CD8-positive, alpha-beta T cell (primary cell): ENCODE measurements at places on chromosomes 2 and 18. TPM values are rescaled to one million over a fixed set of nuclear protein-coding genes. Genes with fewer than 3 reads are reported as not detected.

NYAP2 gene
- not detected for total RNA-seq

POLR1A gene
- 12.3 TPM for total RNA-seq

FBLN7 gene
- 2.5 TPM for total RNA-seq

LIMS4 gene
- not detected for total RNA-seq

MC2R gene
- total RNA-seq, result not detected

GALM gene
- 4.4 TPM for total RNA-seq

CRYBA2 gene
- not detected for total RNA-seq

TUBA3E gene
- not detected for total RNA-seq

SLC9A4 gene
- not detected for total RNA-seq

FKBP7 gene
- total RNA-seq, result 0.79 TPM

PLGLB1 gene
- 1.7 TPM for total RNA-seq

SERPINB13 gene
- not detected for total RNA-seq

KIAA2012 gene
- total RNA-seq, result not detected

GREB1L gene
- not detected for total RNA-seq

RAB17 gene
- not detected for total RNA-seq

CABLES1 gene
- 0.24 TPM for total RNA-seq

MTCL1 gene
- 0.19 TPM for total RNA-seq

PSMA8 gene
- total RNA-seq, result 0.25 TPM

PDCD1 gene
- total RNA-seq, result 8.0 TPM

SGPP2 gene
- 0.73 TPM for total RNA-seq

TRIM43 gene
- total RNA-seq, result not detected

SNTG2 gene
- total RNA-seq, result 5.3 TPM
